Activated CD4-positive, alpha-beta T cell treated with anti-CD3 and anti-CD28 coated beads, Interleukin-2, amount 50 U/mL, for 4 hours (primary cell): ENCODE measurements at places on chromosomes 7 and 10.

GRCh38 chr10:73922007-73922863, 11.3 kb downstream of the PLAU start:
- no peak for DNase-seq

DNA sequence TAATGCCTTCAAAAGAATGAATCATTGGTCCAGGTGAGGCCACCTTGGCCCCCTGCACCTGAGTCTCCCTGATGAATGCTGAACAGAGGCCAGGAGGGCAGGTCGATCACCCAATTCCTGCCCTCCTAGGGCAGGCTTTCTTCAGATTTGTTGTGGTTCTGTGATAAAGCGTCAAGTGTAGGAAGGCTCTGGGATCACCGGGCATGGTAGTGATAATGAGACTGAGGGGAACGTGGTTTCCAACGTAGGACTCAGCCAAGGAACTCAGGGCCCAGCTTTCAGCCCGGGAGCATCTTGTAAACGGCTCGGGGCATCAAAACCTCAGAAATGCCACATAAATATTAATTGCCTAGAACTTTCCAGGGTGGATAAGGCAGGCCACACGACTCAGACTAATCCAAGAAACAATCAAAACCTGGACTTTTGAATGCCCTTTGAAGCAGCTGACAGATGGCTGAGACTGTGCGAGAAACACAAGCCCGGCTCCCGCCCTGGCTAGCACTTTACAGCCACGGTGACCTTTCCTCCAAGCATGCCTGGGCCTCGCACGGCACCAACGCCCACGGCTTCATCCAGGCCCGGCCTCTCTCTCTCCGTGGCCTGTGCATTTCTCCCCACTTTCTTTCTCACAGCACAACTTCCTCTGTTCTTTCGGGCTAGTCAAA, 239.3 kb upstream of the GRB10 start:
- no peak for DNase-seq

DNA sequence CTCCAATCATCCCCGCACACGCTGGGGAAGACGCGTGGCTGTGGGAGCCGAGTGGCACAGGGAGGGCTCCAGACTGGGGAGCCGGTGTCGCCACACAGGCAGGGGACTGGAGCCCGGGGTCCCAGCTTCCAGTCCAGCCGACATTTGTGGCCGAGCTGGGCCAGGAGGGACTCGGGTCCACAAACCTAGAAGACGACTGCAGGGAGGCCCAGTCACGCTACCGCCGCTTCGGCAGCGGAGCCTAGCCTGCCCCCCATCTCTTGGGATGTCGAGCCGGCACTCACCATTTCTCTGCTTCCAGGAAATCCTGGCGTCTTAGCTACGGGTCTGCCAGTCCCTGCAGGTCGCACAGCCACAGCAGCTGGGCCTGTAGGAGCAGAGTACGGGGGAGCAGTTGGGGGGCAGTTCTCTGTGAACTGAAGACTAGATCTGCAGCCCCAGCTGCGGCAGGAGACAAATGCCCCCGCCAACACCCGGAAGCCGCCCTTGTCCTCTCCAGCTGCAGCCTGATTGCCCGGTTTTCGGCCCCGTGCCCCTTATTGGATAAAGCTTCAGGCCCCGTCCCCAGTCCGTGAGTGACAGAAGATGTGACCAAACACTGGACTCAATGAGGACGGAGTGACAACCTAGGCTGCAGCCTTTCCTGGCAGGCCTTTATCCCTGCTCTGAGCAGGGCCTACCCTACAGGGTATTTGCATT, 270.7 kb downstream of the ZNF33B start:
- DNase-seq: no peak

GRCh38 chr7:80542398-80542797, 30.5 kb upstream of the GNAT3 start:
- DNase-seq: no peak

- no peak for DNase-seq
These were observed 405.2 kb upstream of the TEX47 start for GRCh38 chr7:89200758-89201157.

GRCh38 chr10:123649676-123650075, 16.5 kb upstream of the GPR26 start:
- no peak for DNase-seq

DNA sequence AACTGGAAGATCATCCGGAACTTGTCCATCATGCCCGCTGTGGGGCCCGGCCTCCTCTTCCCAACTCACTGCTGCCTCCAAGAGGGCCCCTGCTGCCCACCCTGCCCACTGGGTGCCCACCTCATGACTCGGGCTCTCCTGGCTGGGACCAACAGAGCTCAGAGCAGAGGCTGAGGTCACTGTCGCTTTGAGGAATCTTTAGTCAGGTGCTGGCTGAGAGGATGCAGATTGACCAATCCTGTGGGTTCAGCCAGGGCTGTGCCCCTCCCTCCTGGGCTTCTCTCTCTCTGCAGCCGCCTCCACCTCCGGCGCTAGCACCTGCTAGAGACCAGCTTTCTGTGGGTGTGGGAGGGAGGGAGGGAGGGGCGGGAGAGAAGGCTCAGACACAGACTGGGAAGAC, at the start of gene CALHM1:
Gene CALHM1 (minus strand): TSS at position 181 of the 400 bp plus-strand sequence. CDS start 149 bp downstream, at position 32.
- DNase-seq: no peak

- DNase-seq: no peak
These were observed 62.0 kb downstream of the MYOF start for GRCh38 chr10:93420091-93420490.

DNA sequence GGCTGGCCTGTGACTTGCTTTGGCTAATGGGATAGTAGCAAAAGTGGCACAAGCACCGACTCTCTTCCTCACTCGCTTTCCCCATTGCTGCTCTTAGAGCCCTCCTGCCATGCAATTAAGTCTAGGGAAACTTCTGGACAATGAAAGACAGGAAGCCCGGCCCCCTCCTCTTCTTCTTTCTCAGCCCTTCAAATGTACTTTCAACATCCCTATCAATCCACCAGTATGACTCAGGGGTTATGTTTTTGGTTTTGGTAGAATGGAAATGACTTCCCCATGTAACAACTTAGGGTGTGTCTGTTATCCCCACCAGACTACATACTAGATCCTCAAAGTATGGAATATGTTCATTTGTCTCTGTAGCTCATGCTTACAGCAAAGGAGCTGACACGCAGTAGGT, 139.0 kb upstream of the GDF10 start:
- DNase-seq: no peak

- DNase-seq: no peak
These were observed 530.3 kb downstream of the ARL4A start for GRCh38 chr7:13217768-13218167.
